Neuronal stem cell (in vitro differentiated cells): ENCODE measurements at places on chromosomes 3 and 15.

GRCh38 chr15:52121896-52122295 is 9.3 kb upstream of the BCL2L10 start:
- no peak for DNase-seq

DNA sequence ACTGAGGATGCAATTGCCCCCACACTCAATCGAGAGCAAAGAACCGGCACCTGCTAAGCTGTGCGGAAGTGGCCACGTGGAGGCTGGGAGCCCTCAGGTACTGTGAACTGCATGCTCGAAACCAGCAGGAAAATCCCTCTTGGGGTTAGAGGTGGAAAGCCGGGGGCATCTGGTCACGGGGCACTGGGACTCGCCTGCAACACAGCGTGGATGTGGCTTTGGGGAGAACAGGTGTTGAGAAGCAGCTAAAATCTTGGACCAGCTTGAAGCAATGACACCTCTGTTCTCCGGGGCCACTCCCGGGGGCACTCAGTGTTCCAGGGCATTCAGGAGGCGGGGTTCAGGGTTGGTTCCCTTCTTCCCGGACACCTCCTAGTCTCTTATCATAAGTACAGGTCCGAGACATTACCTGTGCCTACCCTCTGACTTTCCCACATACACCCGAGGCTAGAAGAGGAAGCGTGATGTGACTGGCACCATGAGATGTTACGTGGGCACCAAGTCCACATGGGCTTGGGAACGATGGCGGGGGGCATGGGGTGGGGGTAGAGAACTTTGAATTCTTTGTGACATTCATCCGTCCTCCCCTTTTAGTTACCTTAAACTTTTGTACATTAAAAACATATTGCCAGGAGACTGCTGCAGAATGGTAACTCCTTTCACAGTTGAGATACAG is 172.0 kb downstream of the ADAMTS17 start:
- DNase-seq = no peak

- DNase-seq = no peak
Observed at GRCh38 chr3:39189150-39189958, 3.0 kb downstream of the XIRP1 start.

DNA sequence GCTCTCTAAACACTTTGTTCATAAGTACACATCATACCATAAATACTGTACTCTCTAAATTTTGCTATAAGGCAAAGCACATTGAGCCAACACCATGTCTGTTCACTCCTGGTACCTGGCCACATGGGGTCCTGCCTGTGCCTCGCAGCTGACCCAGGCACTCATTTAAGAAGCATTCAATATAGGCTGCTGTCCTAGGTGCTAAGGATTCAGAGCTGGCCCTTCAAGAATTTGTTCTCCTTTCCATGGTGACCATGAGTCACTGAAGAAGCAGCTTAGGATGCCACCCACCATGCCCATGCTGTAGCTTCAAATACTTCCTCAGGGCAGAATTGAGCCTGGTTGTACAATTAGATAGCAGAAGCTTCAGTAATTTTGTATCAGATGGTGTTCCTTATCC is 119.2 kb upstream of the ZBED2 start:
- DNase-seq = no peak

- no peak for DNase-seq
Observed at GRCh38 chr3:176055836-176056235, 1141.4 kb downstream of the TBL1XR1 start.

- DNase-seq = peak; percentile 49
Observed at GRCh38 chr15:62066663-62067447, at the start of gene C2CD4A. Gene C2CD4A (plus strand): TSS chr15:62066977. CDS start chr15:62067614, 637 bp downstream.

GRCh38 chr3:97882975-97883598 is 61.3 kb downstream of the CRYBG3 start:
- no peak for DNase-seq

DNA sequence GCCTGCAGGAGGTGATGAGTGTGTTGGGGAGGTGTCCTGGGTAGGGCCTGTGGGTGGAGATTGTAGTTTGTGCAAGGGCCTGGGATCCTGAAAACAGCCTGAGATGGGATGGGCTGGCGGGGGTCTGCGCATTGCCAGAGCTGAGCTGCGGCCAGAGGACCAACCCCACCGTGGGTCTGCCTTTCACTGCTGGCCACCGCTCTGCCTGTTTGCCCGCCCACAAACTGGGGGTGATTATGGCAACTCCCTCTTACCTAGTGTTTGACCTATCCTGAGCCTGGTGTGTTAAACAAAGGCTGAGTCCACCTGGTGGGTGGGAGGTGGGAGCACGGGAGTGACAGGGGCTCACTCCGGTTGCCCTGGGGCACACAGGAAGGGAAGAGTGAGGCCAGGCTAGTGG is 9.8 kb downstream of the ABTB1 start:
- DNase-seq = no peak

GRCh38 chr3:4953119-4953518 is 26.1 kb upstream of the BHLHE40 start:
- no peak for DNase-seq
